ENCODE measurements at places on chromosomes 2 and 18.

GRCh38 chr18:45250479-45250878, 364.8 kb upstream of the SLC14A2 start:
- DNase-seq, result no peak

GRCh38 chr18:3384664-3385563, 65.1 kb upstream of the TGIF1 start:
- DNase-seq, result no peak

- no peak for DNase-seq
These were observed 201.1 kb downstream of the ACTR3 start for GRCh38 chr2:114091010-114091409.

DNA sequence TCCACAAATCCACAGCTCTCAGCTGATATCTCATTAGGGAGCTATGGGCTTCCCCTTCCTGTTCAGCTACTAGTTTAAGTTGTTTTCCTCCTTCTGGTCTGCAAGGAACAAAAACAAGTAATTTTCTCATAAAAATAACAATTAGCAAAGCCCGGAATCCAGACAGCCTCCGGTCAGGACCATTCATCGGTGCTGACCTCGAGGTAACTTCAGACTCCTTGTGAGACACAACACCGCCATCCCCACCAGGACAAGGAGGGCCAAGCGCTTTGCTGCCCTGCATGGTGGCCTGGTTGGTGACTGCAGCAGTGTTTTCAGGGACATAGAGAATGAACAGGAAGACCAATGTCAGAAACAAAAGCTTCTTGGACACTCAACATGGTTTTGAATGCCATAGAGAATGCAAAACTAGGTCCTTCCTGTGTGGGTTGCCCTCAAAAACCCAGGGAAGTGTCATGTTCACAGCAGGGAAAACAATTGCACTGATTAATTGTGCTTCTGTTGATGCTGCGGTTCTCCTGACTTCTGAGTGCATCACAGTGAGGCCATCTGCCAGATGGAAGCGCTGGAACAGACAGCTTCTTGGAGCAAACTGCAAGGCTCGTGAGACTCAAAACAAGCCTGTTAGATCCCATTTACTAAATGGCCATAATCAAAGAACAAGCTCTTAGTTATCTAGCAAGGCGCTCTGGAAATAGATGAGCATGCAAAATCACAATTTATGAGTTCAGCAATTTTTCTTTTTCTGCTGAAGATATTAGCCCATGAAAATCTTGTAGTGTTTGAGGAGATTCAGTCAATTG, 77.1 kb downstream of the HS1BP3 start:
- no peak for DNase-seq

DNA sequence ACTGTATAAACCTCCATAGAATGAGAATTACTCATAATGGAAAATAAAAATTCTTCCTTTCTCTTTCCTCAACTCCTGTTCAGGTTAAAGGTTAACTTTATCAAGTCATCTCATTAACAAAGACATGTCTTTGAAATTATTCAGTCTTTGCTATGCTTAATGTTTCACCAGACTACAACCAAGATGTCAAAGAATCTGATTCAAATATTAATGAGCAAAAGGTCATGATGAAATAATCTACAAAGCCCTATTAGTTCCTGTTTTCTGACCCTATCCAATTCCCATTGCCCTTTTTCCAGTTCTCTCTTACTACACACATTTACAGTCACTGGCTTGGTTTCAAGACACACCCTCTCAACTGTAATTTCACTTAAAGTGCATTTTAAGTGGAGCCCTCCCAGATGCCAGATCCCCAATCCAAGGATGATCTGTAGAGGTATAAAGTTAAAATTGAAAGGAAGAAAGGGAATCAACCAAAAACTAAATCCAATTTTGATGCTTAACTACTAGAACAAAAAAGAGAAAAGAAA, 246.9 kb upstream of the CYP26B1 start:
- DNase-seq, result no peak

GRCh38 chr2:141699573-141699972, 431.2 kb downstream of the LRP1B start:
- no peak for DNase-seq

GRCh38 chr2:4791488-4791887, 900.7 kb upstream of the SOX11 start:
- no peak for DNase-seq

DNA sequence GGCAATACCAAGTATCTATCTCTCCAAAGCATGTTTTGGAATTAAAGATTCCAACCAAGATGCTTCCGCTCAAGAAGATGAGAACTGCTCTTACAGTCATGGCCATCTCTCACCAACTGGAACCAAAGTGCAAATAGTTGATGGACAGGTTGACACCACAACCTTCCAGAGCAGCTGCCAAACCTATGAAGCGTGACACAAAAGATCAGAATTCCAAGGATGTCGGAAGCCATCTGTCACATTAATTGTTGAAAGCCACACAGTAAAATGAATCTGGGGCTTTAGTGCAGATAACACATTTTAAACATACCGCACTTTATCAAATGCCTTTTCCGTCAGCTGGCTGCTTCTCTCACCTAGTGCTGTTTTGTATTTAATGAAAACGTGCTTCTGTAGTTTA, 195.7 kb downstream of the CDH20 start:
- no peak for DNase-seq

- DNase-seq, result no peak
These were observed 263.1 kb downstream of the RND3 start for GRCh38 chr2:150224321-150224720.

- DNase-seq, result no peak
These were observed 572.7 kb downstream of the PIK3C3 start for GRCh38 chr18:42527766-42528165.

GRCh38 chr2:44740678-44741077, 200.8 kb upstream of the SIX3 start:
- no peak for DNase-seq

- DNase-seq, result no peak
These were observed 185.6 kb upstream of the SMAD2 start for GRCh38 chr18:48116017-48116416.

DNA sequence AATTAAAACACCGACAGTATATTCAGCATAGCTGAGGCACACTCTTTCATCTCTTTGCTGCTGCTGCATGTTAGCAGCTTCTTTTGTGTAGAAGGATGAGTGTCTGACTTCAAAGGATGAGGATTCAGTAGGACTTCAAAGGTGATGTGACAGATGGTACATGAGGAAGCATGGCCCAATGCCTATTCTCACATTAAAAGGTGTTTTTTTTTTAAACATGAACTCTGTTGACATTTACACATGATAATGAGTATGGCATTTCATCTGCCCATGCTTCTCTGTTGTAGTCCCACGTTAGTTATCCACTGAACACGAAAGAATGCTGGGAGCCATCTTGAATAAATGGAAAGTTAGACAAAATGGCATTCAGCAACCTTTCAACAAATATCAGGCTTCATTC, 1950.8 kb upstream of the PIK3C3 start:
- DNase-seq, result no peak

DNA sequence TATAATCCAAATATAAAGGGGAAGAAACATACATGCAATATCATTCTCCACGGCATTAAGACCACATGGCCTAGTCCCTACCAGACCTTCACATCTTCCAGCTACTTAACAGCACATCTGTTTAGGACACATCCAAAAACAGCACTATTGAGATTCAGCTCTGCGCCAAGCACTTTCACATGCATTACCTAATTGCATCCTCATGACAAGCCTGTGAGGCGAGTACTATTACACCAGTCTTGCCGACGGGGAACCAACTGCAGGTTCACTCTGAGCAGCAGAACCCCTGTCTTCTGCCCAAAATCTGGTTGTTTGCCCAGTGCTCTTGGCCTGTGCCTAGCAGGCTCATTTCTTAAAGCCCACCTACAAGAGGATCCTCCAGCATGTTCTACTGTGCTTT, 66.7 kb downstream of the AAK1 start:
- DNase-seq, result no peak

- DNase-seq, result no peak
These were observed 511.0 kb upstream of the CDH7 start for GRCh38 chr18:65239787-65240186.

DNA sequence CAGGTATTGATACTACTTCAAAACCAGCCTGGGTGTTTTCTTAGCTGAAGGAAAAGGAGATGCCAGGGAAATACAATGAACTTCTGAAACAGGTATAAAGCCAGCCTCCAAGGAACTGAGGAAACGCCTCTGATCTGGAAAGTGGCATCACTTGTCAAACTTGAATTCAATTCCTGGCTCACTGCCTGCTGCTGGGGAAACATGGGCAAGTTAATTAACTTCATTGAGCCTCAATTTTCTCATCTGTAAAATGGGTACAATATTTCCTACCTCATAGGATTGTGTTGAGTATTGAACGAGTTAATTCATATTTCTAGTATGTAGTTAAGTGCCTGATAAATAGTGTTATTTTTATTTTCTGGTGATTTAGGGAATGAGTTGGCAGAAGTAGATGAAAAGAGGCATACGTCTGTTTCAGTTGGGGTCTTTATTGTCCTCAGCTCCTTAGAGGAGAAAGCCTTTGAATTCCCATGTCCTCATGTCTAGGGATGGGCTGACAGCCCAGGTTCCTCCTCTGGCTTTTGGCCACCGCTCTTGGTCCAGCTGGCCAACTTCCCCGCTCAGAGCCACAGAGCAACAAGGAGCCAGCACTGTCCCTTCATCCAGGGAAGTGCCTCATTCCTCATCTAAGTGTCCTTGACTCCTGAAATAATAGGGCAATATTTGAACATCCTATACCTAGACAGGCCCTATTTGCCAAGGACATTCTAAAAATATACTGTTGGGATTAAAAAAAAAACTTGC, 210.5 kb upstream of the GATA6 start:
- no peak for DNase-seq

DNA sequence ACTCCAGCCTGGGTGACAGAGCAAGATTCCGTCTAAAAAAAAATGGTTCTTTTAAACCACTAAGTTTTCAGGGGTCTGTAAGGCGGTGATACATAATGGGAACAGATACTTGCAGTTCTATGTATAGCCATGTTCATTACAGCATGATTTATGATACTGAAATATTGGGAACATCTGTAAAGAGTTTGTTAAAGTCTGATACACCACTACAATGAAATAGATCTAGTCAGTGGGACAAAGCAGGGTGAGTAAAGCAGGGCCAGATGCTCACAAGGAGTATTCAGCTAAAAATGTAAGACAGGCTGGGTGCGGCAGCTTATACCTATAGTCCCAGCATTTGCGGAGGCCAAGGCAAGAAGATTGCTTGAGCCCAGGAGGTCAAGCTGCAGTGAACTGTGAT, 6.2 kb upstream of the ING5 start:
- no peak for DNase-seq
